ENCODE measurements at places on chromosomes 5 and 9.
A peak's percentile ranks its signal among the peaks of the same experiment; 100 is the strongest.

DNA sequence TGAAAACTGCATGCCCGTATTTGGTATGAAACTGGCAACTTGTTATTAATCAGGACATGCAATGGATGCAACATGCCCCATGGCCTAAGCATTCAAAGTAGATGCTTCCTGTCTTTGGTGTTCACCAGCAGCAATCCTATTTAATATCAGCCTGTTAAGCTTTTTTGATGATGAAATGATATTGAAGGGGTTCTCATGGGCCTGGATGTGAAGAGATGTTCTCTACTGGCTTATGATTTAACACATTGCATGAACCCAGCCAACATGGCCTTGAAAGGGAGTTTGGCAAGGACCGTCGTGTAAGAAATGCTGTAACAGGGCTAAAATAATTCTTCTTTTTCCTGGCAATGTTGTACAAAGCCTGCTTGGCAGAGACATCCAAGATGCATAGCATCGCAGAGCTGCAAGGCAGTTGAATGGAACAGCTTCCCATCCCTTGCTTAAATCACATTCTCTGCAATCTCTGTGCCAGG, 111.2 kb downstream of the SMARCA2 start:
- DNase-seq, result no peak

- no peak for DNase-seq
Observed at GRCh38 chr5:54442271-54442670, 13.2 kb upstream of the HSPB3 start.

DNA sequence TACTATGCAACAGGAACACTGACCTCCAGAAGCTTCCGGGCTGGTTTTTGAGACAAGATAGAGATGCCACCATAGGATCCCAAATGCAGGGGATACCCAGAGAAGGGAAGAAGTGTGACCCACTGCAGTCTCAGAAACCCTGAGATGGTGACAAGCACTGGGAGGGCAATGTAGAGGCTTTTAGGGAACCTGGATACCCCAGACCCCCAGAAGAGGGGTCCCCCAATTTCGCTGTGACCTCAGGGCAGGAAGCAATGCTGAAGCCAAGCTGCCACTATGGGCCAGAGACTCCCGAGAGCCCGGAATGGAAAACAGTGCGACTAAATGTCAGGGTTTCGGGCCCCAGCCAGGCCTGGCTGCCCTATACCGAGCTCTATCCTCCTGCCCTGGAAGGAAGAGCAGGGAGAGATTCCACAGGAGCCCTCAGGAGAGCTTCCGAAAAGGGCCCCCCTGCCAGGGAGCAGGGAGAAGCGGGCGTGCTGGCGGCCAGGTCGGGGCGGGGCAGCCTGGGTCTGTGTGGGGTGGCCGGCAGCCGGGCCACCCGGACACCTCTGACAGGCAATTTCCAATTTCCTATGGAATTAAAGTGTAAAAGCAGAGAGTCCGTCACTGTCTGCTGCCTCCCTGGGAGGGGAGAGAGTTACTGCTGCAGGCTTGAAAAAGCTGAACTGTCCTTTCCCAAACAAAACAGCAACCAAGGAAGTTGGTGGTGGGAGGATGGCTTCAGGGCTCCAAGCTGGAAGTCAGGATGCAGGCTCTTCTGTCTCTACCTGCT, 154.2 kb downstream of the FGF18 start:
- DNase-seq, result no peak

- DNase-seq, result no peak
Observed at GRCh38 chr5:110916381-110917049, 155.0 kb upstream of the TSLP start.

- no peak for DNase-seq
Observed at GRCh38 chr5:165149431-165149830, 1644.0 kb downstream of the MAT2B start.

DNA sequence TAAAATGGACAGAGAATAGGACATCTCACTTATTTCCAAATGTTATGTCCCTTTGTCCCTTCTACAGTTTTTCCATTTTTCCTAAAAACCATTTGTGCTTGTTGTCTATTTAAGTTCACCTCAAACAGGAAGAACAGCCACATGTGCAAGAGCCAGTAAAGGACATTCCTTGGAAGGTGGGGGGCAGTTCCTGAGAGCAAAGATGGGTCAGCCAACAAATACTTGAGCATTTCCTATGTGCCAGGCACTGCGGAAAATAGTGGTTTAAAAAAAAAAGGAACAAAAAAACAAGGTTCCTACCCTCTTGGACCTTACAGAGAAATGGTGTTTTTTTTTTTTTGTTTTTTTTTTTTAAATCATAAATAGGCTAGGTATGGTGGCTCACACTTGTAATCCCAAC, 26.8 kb downstream of the ANP32B start:
- peak; percentile 63 for DNase-seq

DNA sequence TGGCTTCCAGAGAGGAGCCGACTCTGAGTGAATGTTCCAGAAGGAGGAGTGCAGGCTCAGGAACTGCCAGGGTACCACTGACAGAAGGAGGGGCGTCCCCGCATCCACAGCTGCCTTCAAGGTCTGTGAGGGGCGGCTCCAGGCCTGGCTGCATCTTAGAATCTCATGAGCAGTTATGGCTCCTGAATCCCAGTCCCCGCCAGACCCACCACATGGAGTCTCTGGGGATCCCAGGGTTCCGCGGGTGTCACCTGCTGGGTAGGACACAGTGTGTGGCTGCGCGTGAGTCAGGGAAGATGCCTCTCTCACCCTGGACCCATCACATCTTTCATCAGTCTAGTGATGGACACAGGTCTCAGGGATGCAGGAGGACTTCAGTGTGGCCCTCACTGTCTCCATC, 79.2 kb downstream of the COL5A1 start:
- no peak for DNase-seq

GRCh38 chr9:93035106-93035660, 23.3 kb upstream of the SUSD3 start:
- no peak for DNase-seq

DNA sequence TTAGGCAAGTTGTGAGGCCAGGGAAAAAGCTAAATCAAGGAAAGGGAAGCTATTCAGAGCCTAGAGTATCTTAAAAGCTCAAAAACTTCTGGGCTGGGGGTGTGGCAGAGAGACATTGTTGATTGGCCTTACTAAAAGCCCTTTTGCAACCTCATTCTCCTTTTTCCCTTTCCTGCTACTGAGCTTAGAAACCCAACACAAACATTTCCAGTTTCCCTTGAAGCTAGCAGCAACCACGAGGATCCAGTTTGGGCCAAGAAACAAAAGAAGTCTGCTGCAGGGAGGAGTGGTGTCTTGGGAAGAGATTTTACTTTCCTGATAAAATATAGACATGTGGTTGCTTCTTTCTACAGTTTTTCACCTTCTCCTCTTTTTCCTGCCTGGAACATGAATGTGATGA, 135.5 kb upstream of the KLF9 start:
- no peak for DNase-seq

- DNase-seq, result no peak
Observed at GRCh38 chr9:132742821-132743311, 72.6 kb downstream of the GTF3C4 start.

DNA sequence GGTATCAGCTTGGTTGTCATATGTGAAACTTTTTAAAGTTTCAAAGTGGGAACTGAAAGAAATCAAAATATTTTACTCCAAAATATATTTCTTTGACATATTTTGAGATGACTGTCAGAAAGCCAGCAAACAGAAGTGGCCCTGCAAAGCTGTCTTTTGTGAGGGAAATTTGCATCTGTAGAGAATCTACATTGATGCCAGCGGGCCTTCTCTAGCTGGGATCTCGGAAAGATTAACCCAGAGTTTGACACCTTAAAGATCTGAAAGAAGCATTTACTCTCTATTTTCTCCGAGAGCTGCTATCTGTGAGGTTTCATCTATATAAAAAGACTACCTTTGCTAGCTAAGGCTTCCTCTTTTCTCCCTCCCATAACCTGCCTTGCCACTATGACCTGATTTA, 303.6 kb downstream of the FBXL17 start:
- no peak for DNase-seq

GRCh38 chr5:74624931-74625505, 15.5 kb downstream of the ENC1 start:
- no peak for DNase-seq

GRCh38 chr5:9922719-9923118, 292.6 kb upstream of the TAS2R1 start:
- DNase-seq, result no peak

- peak; percentile 9 for DNase-seq
Observed at GRCh38 chr9:14608540-14608939, 84.7 kb downstream of the ZDHHC21 start.

DNA sequence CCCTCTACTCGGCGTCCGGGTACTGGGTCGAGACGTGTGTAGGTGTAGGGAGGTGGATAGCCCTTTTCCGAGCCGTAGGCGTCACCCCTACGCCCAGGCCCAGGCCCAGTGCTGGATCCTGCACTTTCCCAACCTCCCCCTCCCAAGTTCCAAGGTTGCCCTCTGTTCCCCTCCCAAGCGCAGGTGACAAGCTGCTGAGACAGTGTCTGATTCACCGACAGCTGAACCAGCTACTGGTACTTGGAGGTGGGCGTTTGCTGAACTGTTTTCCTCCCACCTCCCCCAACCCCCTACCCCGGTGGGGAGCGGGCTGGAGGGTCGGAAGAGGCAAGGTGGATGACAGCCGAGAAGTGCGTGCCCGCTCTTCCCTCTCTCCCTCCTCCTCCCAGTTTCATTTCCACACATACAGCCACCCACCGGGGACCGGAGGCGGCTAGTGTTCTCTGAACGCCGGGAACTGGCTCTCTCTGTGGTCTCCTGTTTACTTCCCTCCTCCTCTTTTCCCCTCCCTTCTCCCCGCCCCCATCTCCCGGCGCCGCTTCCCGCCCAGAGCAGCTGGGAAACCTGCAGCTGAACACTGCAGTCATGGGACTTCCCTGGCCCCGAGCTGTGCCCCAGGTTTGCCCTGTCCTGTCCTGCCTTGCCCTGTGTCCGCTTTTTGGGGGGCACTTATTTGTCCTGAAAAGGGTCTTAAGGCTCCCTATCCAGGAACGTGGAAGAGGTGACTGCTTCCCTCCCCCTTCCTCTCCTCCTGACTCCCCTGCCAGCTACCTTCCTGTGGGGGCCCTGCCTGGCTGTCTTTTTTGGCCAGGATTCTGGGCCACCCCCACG, 6.2 kb upstream of the KLF9 start:
- DNase-seq, result peak; percentile 86

DNA sequence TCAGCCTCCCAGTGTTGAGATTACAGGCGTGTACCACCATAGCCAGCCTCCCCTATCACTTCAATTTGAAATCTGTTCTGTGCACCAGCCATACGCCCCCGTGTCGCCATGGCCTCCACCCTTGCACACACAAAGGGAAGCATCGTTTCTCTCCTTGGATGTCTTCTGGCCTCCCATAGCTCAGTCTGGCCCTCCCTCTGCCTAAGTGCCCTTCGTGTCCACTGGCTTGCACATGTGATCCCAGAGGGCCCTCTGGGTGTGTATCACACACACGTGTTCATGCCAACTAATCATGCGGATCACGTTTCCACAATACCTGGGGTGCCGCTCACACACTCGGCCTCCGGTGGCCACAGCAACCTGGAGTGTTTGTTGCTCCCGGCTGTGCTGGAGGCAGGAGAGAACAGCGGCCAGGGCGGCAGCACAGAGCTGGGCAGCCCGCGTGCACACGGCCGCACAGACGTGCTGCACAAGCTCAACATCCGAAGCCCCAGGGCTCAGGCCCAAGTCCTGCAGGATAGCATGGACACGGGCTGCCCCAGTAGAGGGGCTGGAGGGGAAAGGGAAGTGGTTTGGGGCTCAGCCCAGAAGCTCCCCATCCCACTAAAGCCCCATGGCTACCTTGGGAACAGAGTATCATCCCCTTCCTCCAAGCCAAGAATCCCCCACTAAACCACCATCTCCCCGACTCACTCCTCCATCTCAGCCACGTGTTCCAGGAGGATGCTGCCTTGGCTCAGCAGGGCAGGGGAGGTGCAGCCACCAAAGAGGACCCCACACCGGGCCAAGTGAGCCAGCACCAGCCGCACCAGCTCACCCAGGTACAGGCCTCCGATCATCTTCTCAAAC, 10.9 kb downstream of the HK3 start:
- DNase-seq, result no peak

- DNase-seq, result peak; percentile 26
Observed at GRCh38 chr9:94056442-94056974, 27.8 kb upstream of the PTPDC1 start.

Data from smooth muscle cell of the brain vasculature (primary cell).